ENCODE measurements at places on chromosomes 7 and 10.
A peak's percentile ranks its signal among the peaks of the same experiment; 100 is the strongest.

- no peak for DNase-seq
These were observed 86.6 kb upstream of the PDK4 start for GRCh38 chr7:95682913-95683312.

GRCh38 chr10:92242910-92243671 is 47.8 kb downstream of the CPEB3 start:
- DNase-seq = no peak

DNA sequence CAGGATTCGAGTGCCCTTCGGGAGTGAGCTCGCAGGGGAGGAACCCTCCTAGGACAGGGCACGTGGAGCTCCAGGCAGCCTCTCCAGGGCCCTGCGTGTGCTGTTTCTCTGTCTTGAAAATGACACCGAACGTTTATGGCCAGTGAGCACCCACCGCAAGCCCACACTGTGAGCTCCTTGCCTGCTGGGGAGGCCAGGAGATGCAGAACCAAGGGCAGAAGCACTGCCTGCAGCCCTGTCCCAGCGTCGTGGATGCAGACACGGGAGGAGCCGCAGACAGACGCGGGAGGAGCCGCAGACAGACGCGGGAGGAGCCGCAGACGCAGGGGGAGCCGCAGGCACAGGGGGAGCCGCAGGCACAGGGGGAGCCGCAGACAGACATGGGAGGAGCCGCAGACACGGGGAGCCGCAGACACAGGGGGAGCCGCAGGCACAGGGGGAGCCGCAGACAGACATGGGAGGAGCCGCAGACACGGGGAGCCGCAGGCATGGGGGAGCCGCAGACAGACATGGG is 314.4 kb downstream of the PTPRN2 start:
- no peak for DNase-seq

GRCh38 chr10:26029858-26030257 is 95.8 kb downstream of the MYO3A start:
- no peak for DNase-seq

- DNase-seq = no peak
These were observed 11.3 kb upstream of the HGF start for GRCh38 chr7:81780914-81781693.

DNA sequence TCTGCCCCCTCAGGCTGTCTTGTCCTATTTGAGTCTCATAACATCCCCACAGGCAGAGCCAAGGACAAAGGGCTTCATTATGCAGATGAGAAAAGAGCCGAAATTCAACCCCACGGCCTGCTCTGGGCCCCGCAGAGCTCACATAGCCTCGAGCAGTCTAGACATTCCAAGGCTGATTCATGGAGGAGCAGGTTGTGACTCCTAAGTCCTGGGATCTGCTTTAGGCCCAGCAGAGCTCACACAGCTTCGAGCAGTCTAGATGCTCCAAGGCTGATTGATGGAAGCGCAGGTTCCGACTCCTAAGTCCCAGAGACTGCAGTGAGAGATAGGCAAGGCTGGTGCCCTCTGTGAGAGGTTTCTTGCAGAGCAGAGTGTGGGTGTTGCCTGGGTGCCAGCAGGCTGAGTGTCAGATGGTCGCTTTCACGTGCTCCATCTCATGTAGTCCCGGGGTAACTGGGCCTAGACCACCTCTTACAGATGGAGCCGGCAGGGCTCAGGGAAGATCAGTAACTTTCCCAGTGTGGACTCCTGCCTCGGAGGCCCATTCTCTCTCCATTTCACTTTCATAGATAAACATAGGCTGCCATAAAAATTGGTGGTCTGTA is 436.1 kb upstream of the FOXK1 start:
- DNase-seq = no peak

DNA sequence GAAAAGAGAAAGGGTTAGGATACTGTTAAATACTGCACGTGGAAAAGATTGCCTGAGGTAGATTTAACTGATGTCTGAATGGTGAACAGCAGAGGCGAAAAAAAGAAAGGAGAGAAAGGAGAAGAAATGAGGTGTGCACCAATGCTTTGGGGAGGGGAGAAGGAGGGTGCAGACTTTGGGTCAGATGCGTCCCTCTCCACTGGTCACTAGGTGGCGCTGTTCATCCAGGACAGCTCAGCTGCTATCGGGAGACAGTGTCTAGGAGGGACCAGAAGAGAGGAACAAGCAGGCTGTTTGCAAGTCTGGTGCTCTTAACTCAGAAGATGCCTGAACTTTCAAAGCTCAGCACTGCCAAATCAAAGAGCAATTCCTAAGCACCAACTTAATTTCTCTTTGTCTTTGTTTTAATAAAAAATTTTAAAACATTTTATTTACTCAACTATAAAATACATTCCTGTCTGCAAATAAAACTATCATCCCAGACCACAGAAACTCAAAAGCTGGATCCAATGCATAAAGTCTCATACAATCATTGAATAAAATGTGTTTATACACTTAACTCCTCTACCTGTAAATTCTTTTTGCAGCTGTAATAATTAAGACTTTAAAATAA is 83.9 kb upstream of the PDLIM1 start:
- no peak for DNase-seq

- DNase-seq = no peak
These were observed 50.3 kb upstream of the GSAP start for GRCh38 chr7:77466450-77466849.

DNA sequence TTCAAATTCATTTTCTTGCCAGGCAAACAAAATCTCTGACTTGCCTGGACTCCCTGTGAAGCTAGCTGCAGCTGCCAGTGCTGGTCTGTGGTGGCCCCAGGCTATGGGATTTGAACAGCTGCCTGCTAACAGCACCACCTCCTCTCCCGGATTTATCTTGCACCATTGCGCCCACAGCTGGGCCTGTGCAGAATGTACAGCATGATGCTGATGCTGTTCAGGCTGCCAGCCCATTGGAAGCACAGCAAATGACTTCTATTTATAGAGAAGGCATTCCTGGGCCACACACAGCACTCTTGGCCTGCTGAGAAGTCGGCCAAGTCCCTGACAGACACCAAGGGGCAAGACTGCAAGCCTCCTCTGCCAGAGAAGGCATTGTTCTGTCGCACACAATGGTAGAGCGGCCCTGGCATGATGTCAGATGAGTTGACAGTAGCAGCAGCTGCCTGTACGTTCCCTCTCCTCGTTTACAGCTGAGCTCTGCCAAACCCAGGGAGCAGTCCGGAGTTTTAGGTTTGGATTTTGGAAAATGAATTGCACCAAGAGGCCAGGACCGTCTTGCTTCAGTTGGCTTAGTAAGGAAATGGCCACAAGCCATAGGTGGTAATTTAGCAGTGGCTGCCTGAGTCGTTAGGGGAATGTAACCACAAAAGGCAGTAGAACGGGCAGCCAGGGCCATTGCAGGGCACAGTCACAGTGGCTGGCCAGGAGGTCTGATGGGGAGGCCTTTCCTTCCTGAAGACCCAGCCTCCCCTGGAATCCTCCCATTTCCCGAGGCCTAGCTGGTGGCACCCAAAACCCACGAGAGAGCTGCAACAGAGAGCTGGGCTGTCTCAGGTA is 38.5 kb downstream of the MTURN start:
- peak; percentile 76 for DNase-seq

- DNase-seq = no peak
These were observed 155.0 kb downstream of the BMPER start for GRCh38 chr7:34060196-34060947.

DNA sequence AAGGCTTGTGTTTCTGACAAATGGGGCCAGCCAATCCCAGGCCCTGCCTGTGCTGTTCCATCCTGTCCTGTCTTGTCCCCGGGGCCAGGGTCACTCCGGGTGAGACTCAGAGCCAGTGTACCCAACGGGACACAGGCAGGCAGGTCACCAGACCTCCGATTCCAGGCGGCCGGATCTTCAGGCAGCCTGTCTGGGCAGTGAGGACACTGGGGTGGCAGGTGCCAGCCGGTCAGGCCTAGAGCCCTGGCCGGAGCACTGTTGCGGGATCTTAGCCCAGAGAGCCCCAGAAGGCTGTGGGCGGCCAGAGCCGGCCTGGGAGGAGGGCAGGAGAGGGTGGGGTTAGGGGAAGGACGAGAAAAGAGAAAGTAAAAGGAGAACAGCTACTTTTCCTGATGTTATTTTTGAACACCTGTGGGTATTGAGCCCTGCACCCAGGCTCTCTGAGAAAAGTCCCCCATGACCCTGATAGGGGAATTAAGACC is 134.3 kb upstream of the TNRC18 start:
- no peak for DNase-seq

DNA sequence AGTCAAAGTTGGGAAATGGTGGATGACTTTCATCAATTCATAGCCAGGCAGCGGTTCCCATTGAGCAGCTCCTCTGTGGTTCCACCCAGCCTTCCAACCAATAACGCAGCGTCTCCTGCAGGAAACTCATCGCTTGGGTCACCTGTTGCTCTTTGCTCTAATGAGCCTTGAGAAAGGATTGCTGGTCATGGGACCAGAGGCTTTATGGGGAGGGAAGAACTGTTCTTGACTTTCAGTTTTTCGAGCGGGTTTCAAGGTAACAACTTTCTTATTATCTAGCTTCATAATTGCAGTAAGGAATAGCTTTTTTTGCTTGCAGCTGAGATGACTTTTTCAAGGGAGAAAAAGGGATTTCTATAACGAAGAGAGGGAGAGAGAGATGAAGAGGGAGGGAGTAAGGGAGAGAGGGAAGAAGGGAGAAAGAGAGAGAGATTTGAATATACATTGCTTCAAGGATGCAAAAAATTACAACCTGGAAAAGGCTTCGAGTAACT is 405 bp upstream of the ENTPD1 start:
- no peak for DNase-seq

GRCh38 chr10:29245476-29245875 is 43.4 kb upstream of the LYZL1 start:
- no peak for DNase-seq

- DNase-seq = no peak
These were observed 844 bp downstream of the XPNPEP1 start for GRCh38 chr10:109922358-109922975.

DNA sequence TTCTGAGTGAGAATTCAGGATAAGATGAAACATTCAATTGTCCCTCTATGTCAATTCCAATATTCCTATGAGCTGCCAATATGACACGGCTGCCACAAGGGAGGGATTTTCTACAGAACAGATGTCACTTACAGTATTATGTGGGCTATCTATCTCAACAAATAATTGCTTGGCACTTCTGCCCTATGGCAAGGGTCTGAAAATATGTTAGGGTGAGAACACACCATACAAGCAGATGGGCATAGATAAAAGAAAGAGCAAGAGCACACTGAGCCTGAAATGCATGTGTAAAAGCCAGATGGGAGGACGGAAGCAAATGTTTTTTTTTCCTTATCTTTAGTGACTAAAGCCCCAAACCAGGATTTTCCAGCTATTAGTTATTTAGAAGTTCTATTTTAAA is 70.1 kb upstream of the TFEC start:
- DNase-seq = no peak

- DNase-seq = no peak
These were observed 621.2 kb downstream of the SDK1 start for GRCh38 chr7:3922175-3922635.

GRCh38 chr10:1284076-1284475 is 227.9 kb downstream of the WDR37 start:
- peak; percentile 30 for DNase-seq

DNA sequence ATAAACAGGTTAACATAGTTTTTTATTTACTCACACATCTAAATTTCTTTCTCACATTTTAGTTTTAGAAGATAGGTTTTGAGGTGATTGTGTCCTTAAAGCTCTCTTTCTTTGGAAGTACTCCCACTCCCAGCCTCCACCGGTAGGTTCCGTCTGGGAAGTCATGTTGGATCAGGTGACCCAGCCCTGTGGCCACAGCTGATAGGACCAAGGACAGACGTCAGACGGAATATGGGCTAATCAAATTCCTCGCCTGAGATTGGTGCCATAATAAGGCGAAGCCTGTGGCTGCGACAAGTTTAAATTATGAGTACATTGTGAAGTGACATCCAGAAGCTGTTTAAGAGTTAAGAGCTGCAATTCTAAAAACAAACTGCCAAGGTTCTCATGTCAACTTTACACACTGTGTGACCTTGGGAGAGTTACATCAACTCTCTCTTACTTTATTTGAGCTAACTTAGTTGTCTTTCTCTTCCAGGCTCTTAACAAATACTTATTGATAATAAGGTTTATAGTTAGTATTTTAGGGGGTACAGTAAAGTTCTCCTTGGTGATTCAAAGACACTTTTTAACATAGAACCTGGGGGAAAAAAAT is 133.6 kb downstream of the NPY start:
- no peak for DNase-seq

DNA sequence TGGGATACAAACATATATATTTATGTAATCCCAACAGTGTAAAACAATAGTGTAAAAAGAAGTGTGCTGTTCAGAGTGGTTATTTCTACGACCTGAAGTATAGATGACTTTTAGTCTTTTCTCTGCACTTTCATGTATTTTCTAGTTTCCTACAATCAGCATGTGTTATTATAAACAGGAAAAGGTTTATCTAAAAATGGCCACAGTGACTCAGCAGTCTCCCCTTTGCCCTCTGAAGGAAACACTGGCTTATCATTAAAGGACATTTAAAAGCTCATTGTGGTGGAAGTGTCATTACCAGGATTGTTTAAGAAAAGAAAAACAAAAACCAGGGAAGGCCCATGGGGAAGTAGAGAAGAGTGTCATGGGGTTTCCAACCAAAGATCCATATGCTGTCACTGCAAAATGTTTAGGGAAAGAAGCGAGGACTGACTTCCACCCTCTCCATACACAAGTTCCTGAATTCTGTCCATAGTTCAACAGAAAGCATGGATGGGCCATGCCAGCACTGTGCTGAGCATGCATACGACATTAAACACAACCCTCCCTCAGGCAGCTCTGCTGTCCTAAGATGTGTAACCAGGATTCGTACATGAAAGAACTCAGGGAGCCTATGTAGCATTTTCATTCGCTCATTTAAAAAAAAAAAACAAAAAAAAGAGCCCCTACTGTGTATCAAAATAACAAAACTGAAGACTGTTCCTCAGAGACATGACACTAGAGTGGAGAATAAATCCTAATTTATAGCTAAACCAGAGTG is 10.2 kb downstream of the CYREN start:
- DNase-seq = no peak

DNA sequence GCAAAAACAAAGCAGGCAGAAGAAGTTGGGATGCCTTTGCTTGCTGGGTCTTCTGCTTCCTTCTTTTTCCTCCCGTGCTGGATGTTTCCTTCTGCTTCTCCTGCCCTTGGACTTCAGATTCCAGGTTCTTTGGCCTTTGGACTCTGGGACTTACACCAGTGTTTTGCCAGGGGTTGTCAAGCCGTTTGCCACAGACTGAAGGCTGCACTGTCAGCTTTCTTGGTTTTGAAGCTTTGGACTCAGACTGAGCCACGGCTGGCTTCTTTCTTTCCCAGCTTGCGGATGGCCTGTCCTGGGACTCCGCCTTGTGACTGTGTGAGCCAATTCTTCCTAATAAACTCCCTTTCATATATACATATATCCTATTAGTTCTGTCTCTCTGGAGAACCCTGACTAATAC is 11.3 kb upstream of the LCOR start:
- no peak for DNase-seq

Measured in left forelimb (tissue), 1 donor.